IPS DF 6.9 (cell line): ENCODE measurements at places on chromosomes 3 and 15.

GRCh38 chr3:125165189-125165947 lies 47.2 kb downstream of the SLC12A8 start:
- no peak for DNase-seq

DNA sequence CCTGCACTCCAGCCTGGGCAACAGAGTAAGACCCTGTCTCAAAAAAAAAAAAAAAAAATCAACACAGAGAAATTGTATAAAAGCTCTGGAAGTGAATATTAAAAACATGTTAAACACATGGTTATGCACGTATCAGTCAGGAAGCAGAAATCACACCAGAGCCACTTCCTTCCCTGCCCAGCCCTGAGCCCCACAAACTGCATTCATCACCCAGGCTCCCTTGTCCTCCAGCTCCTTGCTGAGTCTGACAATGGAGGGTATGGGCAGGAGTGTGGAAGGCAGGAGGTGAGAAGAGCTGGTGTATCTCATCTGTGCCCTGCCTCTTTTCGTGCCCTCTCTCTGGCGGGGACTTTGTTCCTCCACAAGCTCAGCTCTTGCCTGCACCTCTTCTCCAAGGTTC lies 12.1 kb upstream of the LOXL1 start:
- no peak for DNase-seq

GRCh38 chr3:113214917-113215595 lies 3.7 kb downstream of the BOC start:
- no peak for DNase-seq

- DNase-seq = no peak
These were observed 13.7 kb downstream of the OXTR start for GRCh38 chr3:8755564-8756237.

DNA sequence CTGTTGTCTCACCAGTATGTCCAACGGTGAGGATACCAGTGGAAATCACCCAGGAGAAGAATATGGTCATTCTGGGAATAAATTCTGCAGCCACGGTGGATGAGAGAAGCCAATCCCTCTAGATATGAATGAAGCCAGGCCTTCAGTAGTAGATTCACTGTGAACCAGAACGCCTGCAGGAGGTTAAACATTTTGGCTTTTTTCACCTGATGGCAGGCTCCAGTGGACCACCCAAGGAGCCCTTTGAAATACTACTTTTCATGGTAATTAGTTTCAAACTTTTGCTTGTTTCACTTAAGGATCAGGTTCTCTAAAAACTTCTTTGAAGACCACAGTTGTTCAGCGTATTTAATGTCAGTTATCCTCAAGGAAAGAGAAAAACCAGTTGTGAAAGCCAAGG lies 353.4 kb downstream of the RORA start:
- DNase-seq = no peak

DNA sequence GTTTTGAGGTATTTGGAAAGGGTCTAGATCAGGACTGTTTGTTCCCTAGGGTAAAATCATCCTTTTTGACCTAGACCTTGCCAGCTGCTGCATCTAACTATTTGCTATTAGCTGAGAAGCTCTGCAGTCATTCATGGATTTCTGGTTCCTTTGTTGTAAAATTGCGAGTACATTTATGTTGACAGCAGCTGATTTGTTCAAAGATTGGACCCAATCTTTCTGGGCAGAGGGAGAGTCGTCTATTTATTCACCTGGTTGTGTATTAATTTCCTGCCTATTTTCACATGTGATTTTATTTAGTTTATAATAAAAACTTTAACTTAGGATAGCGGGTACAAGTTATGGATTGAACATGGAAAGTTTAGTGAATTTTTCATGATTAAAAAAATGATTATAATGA lies 236.3 kb downstream of the CNTN4 start:
- no peak for DNase-seq

DNA sequence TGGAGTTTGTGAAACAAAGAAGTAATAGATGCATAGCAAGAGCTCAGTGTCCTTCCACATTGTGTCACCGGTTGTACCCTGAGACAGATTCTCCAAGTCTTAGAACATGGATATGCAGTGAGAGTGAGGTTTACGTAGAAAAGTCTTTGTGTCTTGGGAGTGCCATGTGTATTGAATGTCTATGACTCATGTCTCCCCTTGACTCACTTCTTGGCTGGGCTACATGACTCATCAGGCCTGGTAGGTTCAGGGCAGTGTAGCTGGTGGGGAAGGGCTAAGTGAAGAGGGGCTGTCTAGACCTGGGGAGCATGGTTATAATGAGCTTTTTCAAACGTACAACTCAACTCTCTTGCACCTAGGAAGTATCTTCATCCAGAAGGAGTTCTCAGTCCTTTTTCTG lies 167.4 kb downstream of the GAP43 start:
- DNase-seq = no peak

- DNase-seq = no peak
These were observed 514.1 kb downstream of the MAGI1 start for GRCh38 chr3:65524584-65524983.

DNA sequence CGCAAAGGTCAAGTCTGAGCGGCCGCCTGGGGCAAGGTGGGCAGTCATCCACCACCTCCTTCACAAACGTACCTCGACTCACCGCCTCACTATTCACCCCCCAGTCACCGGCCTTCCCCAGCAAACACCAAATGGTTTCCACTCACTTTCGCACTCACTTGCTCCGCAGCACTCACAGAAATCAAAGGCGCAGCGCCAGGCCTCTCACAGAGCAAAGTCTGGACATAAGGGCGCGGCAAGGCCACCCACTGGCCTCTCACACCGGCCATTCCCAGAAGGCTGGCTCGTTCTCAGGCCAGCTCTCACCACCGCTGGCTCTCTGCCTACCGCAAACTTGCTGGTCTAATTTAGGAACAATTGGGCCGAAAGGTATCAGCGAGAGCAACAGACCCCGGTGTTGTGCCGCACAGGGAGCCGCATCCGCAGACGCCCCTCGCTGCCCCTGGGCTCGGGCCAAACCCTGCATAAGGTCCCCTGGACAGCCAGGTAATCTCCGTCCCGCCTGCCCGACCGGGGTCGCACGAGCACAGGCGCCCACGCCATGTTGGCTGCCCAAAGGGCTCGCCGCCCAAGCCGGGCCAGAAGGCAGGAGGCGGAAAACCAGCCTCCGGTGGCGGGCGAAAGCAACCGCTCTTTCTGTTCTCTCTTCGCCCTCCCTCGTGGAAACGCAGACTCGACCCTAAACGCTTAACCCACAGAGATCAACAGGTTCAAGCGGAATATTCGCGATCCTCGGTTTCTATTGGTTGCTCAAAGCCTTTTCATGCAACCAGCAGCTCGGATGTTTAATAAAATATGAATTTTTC lies 2.9 kb downstream of the SHOX2 start:
- no peak for DNase-seq

DNA sequence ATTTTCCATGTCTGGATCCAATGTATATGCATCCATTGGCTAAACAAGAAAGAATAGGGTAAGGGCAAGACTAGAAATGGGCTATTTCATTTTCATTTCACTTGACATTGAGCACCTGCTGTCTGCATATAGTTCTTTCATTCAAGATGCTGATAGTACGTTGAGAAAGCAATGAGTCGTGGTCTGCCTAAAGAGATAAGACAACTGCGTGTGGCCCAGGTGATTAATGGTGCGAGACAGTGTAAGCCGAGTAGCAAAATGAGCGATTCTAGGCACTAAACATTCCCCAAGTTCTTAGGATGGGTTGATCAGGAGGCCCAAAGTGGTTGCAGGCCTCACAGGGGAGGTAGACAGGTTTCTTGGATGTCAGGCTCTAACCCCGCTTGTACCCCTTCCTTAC lies 235.4 kb downstream of the PDCD6IP start:
- no peak for DNase-seq
